NCI-H82 (cell line): ENCODE measurements at places on chromosomes 7 and 10.
A peak's percentile ranks its signal among the peaks of the same experiment; 100 is the strongest.

DNA sequence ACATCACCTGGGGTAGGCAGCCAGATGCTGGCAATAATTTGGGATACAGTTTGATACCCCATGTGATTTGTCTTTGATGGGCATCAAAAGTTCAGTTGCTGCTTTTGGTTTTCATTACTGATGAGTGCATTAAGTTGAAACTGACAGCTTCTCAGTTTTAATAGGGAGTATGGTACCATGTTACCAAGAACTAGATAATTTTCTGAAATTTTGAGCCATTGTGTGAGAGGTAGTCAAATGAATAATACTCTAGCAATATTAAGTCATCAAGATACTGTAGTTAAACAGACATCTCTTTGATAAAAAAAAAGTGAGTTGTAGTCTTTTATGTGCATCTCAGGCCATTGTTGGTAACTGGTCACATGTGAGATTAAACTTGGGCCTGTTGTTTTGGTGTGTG lies 71.5 kb downstream of the ST7 start:
- DNase-seq = no peak

DNA sequence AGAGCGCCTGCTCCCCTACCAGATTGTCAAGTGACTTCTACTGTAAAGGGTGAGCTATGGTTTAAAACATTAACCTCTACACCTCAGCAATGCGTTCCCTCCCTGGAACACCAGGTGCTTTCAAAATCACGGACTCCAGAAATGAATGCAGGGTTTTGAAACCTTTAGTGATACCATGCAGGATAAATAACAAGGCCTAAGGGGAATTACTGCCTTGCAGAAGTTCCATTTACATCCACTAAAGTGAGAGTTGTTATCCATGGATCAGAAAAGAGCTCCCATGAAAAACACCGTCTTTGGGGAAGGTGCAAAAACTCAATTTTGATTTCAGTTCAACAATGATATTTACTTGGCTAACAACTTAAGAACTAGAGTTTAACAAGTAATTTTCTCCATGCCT lies 4.0 kb downstream of the FZD8 start:
- DNase-seq = peak; percentile 7

DNA sequence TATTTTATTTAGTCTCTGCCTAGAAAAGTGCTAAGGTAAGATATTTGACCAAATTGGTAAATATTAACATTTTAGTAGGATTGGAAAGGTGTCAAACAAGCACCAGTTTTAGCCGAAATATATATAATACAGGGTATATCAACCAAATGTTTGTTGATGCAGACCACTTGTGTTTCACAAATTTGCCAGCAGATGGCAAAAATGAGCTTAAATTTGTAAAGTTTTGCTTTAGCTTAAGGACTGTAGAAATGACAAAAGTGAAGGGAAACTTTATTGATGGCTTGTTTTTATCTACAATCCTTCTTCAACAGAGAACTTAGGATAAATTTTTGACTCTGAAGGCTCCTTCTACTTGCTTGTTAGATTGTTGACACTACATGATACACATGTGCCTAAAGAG lies 4.8 kb upstream of the POLR1F start:
- DNase-seq = peak; percentile 54

DNA sequence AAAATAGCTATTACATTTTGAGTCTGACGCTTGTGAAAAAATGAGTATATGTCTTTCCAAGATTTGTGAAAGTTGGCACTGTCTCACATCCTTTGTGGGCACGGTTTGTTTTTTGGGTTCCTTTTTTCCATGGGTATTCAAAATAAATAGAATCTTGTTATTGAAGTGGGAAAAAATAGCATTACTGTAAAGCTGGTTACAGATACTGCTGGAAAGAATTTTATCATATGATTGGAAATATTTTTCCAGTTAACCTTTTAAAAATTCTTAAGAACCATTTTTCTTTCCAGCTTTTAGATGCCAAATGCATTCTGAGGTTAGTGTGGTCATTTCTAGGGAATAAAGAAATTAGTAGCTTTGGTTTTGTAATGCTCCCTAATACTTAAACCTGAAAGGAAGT lies 11.4 kb downstream of the NET1 start:
- DNase-seq = no peak

DNA sequence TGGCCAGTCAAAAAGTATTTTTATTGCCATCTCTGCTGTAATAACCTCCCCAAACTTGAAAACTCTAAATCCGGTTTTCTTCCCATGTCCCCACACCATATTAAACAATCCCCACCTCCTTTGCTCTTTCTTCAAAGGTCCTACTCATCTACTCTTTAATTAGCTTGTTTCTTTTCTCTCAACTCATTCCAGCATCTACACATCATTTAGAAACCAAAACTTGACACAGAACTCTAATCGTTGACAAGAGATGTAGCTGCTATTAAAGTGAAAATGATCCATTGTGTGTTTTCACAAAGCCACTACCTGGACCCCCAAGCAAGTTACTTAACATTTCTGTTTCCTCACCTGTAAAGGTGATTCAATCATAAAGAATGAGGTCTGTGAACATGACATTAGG lies 436.3 kb upstream of the NPVF start:
- no peak for DNase-seq

DNA sequence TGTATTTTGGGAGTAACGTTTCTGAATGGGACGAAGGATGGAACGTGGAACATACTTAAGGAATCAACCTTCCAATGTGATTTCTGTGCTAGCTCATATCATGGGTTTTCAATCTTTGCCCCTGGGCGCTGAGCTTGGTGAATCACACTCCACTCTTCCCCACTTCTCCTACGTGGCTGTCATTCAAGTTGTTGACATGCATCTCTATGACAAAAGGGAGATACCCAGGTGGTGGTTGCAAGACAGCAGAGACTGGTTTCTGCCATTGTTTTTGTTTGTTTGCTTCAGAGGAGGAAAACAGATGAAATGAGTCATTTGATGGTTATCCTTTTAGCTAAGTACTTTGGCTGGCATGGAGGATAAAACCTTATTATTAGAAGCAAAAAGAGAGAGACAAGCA lies 573.9 kb downstream of the GATA3 start:
- no peak for DNase-seq
